ENCODE measurements at places on chromosomes 7 and 10. TPM values are rescaled to one million over a fixed set of nuclear protein-coding genes. Genes with fewer than 3 reads are reported as not detected.

NRCAM gene
- total RNA-seq = 1.1 TPM

DNA sequence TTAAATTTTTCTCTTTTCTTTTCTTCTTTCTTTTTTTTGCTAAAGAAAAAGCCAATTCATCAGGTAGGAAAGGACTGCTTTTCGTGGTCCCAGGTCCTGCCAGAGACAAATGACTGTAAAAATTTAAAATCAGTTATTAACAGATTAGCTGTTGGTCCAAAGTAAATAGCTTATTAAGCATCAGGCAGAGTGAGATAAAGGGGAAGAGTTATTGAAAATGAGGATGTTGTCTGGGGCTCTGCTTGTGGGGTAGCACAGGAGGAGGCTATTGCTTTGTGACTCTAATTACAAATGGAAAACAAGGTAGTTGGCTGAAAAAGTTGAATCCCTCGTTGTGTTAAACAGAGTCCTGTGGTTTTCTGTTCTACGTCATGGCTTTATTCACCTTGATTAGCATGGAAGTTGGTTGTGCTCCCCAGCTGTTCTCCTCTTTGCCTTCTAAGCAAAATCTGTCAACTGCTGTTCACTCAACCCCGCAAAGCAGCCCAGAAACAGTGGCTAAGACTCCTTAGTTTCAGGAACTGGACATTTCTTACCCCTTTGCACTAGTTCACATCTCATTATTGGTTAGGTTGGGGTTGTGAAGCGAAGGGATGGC, 128.9 kb downstream of the SNX10 start:
- DNase-seq = no peak

- no peak for DNase-seq
Measured at GRCh38 chr7:35267411-35267810, 13.5 kb upstream of the TBX20 start.

GRCh38 chr7:116771640-116772039, 90.7 kb upstream of the CAPZA2 start:
- DNase-seq = no peak

SOSTDC1 gene
- 2.3 TPM for total RNA-seq

DNA sequence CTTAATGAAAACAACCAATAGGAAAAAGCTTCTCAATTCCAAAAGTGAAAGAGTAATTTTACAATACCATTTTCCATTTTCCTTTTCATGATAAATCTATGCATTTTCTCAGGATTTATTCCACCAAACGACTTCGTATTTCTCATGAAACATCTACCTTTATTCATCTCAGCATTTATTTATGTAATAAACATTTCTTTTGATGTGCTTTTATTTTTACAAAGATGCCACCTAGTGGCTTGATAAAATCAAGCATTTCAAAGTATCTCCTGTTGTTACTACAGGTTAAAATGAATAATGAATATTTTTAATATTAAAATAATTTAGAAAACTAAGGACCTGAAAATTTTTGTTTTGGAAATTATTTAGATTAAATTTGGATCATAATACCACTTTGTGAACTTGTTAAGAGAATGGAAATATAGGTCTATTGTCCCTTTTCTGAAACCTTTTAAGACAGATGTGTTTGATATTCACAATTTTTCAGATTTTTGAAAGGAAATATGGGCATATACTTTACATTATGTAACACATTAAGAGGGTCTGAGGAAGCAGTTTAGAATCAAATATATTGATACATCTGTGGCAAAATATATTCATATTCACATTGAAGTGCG, 2.7 kb upstream of the IQUB start:
- DNase-seq = no peak

DNA sequence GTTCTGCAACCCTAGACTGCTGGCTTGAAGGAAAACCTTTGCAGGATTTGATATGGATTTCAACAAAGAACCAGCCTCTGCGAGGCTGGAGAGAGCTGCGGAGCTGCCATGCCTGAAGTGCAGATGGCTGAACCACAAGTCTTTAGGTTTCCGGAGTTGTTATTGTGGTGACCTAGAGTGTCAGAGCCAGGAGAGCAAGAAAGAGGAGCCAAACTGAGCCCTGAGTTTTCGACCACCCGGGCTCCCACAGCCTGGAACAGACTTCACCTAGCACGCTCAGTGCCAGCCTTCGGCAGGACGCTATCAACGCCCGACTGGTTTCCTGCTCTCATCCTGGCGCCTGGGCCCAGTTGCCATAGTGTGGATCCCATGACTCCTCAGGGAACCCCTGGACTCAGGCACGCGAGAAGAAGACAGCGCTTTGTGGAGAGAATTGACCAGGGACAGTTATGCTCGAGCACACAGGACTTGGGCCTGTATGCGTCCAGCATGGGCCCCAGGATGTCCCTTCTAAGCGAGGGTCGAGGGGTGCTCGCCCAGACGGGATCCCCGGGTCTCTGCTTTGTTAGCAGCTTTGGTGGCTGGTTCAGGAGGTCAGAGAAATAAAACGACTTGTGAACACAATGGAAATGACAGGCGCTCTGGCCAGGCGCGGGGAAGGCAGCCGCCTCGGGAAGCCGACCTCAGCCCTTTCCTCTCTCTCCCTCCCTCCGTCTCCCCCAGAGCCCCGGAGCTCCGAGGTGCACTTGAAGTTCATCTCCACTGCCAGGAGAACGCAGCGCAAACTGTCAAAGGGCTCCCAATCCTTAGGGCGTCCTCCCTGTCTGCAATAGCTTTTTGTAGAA, 1.8 kb upstream of the GAD2 start:
- no peak for DNase-seq

CARD11 gene
- total RNA-seq = 2.4 TPM

DNA sequence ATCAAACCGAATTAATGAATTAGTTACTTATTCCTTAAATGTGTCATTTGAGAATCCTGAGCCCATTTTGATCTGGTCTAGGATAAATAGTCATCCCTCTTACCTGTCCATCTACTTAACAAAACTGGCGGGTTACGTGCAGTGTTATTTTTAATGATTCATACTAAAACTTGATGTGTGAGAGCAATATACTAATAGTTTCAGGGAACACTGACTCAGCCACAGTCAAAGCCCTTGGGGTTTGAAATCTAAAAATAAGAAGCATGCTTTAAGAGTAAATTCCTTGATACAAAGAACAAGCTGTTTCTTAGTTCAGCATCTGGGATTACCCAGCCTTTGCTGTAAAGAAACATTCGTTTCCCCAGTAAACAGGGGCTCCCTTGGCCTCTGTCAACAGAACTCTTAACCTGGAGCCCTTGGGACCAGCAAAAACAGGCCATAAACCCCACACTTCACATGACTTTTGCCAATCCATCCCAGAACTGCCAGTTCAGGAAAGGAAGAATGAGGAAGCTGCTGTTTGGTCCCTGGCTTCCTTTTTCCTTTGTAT, 370.6 kb upstream of the IGFBP3 start:
- no peak for DNase-seq

- no peak for DNase-seq
Measured at GRCh38 chr10:66180021-66180420, 745.8 kb upstream of the LRRTM3 start.

GRCh38 chr7:21476429-21476828, 48.5 kb downstream of the SP4 start:
- DNase-seq = no peak

CAMK2B gene
- total RNA-seq = 5.7 TPM

DNA sequence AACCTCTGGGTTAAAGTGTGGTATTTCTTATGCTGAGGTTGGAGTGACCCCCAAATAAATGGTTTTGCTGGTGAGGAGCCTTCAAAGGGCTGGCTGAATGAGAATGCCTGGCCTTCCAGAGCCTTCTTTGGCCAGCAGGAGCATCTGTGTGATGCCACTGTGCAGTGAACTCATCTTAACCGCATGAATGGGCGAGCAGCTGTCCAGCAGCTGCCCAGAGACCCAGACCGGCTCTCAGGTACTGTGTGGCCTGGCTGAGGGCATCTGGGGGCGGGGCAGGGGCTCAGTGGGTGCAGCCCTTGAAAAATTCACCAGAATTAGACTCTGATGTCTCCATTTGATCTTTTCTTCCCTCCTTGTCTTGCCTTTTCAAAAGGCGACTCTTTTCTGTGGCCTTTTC, 59.0 kb downstream of the SYPL1 start:
- no peak for DNase-seq

PTF1A gene
- 1.9 TPM for total RNA-seq

CPVL gene
- 48.3 TPM for total RNA-seq

- no peak for DNase-seq
Measured at GRCh38 chr10:72688208-72688651, 3.7 kb upstream of the MCU start.

AGAP3 gene
- 80.3 TPM for total RNA-seq

- DNase-seq = no peak
Measured at GRCh38 chr10:22372298-22372697, 27.0 kb downstream of the SPAG6 start.

FXYD4 gene
- total RNA-seq = not detected

- no peak for DNase-seq
Measured at GRCh38 chr7:17407229-17407628, 108.8 kb downstream of the AHR start.

DNA sequence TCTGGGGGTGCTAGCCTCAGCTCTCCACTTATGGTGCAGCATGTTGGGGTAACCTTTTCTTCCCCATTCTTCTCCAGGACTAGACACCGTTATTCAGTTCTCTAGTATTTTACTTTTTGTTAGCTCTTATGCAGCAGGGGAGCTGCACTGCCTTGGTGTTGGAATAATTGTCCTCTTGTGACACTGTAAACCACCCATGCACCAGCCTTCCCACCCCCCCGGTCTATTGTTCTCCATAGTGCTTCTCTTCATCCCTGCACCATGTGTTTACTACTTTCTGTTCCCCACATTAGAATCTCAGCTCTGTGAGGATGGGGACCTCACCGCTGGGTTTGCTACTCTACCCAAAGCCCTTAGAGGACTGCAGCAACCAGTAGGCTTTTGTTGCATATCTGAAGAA, 230.7 kb downstream of the RPS24 start:
- no peak for DNase-seq

MKLN1 gene
- 58.1 TPM for total RNA-seq

- no peak for DNase-seq
Measured at GRCh38 chr7:25186436-25186835, 41.9 kb downstream of the NPVF start.

DNA sequence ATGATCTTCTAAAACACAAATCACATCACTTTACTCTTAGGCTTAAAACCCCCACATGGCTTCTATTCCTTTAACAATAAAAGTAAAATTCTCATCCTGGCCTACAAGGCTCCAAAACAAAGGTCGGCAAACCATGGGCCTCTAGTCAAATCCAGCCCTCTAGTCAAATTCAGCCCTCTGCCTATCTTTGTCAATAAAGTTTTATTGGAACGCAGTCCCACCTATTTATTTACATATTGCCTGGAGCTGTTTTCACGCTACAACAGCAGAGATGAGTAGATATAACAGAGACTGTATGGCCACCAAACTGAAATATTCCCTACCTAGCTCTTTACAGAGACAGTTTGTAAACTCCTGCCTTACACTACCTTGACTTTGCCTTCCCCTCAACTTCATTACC, 178.8 kb downstream of the PTPN20 start:
- no peak for DNase-seq

DNA sequence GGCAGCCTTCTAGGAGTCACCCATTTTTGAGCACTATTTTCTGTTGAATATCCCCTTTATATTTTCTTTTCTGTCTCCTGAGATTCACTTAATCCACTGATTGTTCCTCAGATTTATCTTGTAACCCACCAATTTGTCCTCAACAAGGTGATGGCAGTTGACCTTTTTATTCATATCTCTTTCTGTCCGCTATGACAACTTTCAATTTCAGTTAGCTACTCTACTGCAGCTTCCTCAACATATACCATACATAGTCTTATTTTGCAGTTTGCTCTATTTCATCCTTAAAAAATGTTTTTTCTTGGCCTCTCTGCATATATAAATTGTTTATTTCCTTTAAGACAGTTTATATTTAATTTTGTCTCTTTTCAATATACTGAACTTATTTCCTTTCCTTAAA, 101.3 kb downstream of the THSD7A start:
- no peak for DNase-seq

CPA2 gene
- total RNA-seq = not detected

CALML5 gene
- 0.46 TPM for total RNA-seq

DNA sequence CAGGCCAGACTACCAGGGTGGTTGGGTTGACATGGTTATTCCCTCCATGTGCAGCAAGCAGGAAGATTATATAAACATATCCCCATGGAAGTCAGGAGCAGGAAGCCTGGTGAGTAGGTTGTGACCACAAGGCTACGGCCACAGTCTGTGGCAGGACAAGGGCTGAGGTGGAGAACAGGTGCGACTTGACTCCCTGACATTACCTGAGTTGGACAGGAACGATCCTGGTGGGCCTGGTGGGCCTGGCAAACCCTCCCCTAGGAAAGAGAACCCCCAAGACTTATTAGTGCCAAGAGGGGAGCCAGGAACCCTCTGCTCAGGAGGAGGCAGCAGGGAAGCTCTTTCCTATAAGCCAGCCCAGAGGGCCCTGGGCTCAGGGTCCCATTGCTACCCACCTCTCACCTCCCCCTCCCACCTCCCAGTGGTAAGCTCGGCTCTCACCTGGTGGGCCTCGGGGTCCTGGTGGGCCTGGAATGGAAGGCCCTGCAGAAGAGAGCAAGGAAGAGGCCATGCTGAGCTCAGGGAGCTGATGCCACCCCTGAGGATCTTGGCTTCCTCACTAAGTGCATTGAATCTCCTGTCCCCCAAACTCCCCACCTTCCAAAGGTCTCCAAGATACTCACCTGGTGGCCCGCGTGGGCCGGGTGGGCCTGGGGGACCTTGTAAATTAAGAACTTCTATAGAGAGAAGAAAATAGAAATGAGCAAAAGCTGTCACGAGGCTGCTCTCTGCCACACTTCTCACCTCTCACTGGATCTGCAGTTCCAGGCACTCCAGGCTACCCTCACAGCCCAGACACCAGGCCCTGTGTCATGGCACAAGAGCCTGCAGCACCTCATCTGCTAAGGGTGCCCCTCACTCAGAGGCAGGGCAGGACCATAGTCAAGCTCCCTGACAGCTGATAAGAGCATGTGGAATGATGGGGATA, 44.6 kb downstream of the COL17A1 start:
- DNase-seq = no peak

GRCh38 chr7:30359957-30360356, 75.6 kb downstream of the ZNRF2 start:
- no peak for DNase-seq

DNA sequence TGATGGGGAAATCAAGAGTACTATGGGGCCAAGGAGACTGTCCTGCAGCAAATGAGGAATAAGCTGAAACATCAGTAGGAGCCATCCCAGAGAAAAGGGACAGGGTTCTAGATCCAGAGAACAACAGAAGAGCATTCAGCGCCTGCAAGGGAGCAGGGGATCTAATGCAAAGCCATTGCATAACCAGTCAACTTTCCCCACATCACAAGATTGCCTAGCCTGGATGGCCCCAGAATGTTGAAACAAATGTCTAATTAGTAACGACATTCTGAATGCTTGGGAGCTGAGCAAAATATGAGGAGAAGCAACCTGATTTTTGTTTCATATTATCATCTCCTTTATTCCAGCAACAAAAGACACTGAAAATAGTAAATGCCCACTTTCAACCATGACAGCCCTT, 2.7 kb upstream of the MPP7 start:
- no peak for DNase-seq

DNA sequence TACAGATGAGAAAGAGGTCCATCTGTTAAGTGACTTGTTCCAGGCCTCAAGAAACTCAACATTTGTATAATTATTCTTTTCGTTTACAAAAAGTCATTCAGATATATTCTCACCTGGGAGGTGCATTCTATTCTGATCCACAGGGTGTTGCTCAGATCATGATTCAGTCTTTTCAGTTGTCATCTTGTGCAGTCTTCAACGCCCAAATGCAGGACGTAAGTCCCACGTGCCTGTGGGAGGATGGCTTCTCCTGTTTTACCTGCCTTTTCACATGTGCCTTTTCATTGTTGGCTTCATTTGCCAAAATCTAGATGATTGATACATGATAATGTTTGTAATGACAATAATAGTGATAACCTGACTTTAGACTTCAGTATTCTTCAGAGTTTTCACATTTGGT, 46.5 kb downstream of the SLK start:
- no peak for DNase-seq

Data from prostate gland (tissue), 2 donors.